ENCODE measurements at places on chromosomes 3 and 15.

DNA sequence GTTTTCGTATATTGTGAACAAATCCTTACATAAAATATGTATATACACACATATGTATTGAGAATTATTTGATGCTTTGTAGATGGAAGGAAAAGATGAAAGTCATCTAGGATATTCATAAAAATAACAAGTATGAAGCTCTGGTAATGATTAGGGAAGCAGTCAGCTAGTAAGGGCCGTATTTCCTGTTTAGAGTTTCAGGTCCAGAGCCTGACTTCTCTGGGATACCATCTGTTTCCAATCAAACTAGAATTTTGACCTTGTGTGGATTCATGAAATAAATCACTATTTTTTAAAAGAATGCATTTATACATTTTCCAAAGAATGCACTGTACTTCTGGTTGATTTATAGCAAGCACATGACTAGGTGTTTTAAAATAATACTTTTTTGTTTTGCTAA lies 156.1 kb upstream of the CGNL1 start:
- DNase-seq = no peak

- DNase-seq = no peak
Observed at GRCh38 chr3:46812237-46812791, 50.9 kb downstream of the MYL3 start.

DNA sequence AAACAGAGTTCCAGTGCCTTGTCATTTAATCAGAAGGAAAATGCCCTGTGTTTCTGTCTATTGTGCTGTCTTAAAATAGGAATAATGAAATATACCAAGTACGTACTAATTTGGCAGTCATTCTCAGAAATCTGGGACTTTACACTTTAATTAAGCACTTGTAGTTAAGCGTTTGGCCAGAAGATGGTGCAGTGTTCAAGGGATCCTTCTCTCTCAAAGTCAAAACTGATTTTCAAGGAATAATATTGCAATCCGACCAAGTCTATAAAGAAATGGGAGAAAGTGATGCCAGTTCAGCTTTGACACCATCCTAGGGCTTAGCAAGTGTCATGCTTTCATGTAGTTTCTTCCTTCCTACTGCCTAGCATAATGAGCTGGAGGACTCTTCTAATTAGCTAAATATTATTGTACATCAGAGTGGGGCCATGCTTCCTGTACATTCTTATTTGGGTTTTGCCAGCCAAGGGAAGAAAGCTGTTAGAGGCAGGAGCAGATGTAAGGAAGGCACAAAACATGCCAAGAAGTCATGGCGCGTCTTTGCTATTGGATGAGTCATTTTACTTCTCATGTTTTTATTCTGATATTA lies 64.8 kb downstream of the SAMMSON start:
- no peak for DNase-seq

- DNase-seq = no peak
Observed at GRCh38 chr15:36050899-36051298, 504.9 kb upstream of the DPH6 start.

DNA sequence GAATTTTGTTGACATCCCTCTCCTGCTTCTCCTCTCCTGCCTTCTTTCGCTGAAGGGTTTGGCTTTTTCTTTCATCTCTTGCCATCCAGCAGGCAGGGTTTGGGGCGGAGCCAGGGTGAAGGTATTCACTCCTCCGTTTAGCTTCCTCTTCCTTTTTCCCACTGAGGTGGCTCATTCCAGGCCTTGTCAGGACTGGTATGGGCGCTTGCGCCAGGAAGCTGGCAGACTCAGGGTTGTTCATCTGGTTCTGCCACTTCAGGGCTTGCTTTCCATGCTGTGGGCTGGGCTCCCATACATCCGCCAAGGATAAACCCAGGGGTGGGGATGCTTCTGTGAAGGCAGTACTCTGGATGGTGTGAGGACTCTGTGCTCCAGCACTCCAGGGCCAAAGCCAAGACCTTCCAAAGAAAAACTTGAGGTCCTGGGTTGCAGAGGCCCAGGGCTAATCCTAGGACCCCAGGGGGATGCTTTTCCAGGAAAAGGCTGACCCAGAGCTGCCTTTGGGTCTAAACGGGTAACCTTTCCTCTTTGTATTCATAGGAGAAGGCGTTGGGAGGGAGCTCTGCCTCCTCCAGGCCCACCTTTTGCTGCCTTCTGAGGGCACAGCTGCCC lies 7.7 kb upstream of the AMOTL2 start:
- no peak for DNase-seq

DNA sequence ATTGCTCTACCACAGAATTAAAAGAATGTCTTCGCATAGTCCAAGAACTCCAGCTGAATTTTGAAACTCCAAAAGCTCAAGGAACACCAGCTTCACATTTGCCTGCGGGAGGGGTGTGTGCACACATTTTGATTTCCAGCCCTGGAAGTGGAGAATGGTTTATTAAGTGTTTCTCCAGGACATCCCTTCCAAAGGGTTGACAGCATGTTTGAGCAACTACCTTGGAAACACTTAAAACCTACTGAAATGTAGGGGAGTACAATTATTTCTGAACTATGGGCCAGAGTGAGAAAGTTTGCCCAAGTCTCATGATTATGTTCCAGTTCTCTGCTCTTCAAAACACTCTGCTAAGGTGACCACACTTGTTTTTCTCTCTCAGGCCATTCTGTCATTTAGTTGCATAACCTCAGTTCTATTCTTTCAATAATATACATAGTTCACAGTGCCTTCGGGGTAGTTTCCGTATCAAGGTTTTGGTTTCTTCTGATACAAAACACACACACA lies 7.9 kb downstream of the ACP3 start:
- DNase-seq = no peak

- no peak for DNase-seq
Observed at GRCh38 chr3:121748680-121749275, 763 bp downstream of the GOLGB1 start.

- no peak for DNase-seq
Observed at GRCh38 chr3:277873-278272, 81.3 kb downstream of the CHL1 start.

GRCh38 chr3:7397097-7397496 lies 536.2 kb downstream of the GRM7 start:
- no peak for DNase-seq
